Psoas muscle (tissue), 8 donors: ENCODE measurements at places on chromosomes 2 and 18.

GRCh38 chr2:74001781-74002504 lies 17.2 kb downstream of the TET3 start:
- no peak for DNase-seq

GRCh38 chr2:10919410-10919770 lies 7.7 kb downstream of the KCNF1 start:
- no peak for DNase-seq

GRCh38 chr2:22486343-22486742 lies 898.6 kb upstream of the KLHL29 start:
- no peak for DNase-seq

GRCh38 chr2:8380566-8380965 lies 301.3 kb upstream of the ID2 start:
- DNase-seq, result no peak

DNA sequence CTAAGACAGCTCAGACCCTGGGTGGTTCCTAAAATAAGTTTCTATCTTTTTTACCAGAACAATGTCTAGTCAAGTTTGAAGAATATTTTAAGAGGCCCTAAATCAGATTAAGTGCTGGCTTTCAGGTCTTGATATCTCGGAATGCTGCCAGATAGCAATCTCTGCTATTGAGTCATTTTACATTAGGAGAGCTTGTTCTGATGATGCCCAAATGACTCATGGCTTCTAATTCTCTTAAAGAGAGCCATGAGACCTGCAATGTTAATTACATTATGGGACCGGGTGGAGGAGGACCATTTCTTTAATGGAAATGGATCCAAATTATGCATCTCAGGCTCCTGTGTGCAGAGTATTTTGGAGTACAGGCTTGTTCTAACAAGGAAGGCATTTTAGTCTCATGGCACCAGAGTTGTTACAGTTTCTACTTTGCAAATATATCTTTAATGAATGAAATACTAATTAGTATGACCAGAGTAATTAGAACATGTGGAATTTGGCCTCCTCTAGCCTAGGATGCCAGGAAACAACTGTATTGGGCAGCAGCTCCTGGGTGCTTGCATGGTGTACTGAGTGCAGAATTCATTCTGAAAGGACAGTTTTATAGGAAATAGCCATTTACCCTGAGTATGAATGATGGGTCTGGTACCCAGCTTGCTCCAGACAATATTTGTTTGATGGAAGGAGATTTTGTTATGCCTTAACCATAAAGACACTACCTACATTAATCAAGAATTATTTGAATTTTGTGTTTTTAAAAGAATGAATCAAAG lies 94.0 kb upstream of the SULT1C3 start:
- DNase-seq, result no peak

GRCh38 chr2:239721991-239722759 lies 303.0 kb downstream of the NDUFA10 start:
- peak; percentile 32 for DNase-seq

DNA sequence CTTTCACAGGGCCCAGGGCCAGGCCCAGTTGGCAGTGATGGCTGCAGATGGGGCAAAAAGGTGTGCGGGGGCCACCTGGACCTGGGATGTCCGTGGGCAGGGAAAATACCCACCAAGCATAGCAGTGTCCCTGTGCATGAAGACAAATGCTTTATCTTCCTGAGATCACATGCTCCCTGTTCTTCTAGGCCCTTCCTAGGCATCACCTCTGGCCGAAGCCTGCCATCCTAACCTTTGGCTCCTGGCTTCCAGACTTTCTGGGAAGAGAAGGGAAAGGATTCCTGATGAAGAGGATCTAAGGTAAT lies 105.0 kb upstream of the SMAD2 start:
- DNase-seq, result no peak

DNA sequence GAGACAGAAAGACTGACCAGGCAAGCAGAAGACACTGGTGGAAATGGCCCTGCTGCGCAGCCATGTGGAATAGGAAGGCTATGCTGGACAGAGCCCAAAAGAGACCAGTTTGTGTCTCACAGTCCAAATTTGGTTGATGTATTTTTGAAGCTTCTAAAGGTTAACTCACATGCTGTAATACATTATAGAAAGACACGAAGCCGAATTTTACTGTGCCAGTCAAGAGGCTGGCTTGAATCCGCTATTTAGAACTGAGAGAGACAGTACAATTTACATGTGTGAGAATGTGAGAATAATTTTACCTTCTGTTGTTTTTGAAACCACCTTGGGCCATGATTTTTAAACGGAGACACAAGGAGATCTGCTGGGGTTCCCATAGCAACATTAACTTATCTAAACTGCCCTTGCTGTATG lies 113.6 kb downstream of the METTL8 start:
- no peak for DNase-seq

DNA sequence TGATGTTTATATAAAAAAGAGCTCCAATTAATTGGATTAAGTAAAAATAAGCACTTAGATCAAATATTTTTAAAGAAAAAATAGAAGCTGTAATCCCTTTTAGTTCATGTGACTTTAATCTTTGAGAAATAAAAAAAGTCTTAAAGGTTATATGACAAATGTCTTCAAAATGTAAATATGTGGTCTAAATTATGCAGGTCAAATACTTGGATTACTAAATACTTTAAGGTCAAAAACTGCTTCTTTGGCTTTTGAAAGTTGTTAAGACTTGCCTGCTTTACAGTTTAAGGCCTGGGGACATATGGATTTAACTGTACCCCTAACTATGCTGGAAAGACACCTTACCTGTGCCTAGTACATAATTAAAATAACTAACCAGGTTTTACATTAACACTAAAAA lies 15.5 kb upstream of the PDK1 start:
- DNase-seq, result no peak

DNA sequence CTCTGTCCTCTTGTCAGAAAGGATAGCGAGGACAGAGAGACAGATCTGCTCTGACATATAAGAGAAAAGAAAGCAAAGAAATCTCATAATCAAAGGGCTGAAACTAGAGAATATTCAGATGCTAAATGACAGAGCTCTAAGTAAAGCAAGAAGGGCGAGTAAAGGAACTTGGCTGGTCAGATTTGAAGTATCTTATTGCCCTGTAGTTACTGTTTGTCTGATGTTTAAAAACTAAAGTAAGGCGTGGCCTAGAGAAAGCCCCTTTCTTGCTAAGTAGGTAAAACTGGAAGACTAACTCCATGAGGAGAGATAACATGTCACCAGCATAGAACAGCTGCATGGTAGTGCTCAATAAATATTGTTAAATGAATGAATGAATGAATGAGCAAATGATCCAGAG lies 70.0 kb downstream of the CRACDL start:
- DNase-seq, result no peak

GRCh38 chr2:86055314-86055713 lies 50.4 kb downstream of the POLR1A start:
- no peak for DNase-seq

GRCh38 chr18:48791636-48792105 lies 159.1 kb downstream of the SMAD7 start:
- no peak for DNase-seq

DNA sequence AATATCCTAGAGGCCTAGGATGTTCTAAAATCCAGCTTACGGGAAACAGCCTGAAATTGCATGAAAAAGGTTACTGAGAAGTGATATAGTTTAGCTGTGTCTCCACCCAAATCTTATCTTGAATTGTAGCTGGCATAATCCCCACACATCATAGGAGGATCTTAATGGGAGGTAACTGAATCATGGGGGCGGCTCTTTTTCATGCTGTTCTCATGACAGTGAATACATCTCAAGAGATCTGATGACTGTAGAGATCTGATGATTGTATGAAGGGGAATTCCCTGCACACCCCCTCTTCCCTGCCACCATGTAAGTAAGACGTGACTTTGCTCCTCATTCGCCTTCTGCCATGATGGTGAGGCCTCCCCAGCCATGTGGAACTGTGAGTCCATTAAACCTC lies 385.6 kb upstream of the ID2 start:
- DNase-seq, result no peak

- DNase-seq, result no peak
These were observed 267.6 kb downstream of the METTL4 start for GRCh38 chr18:2303517-2304238.

DNA sequence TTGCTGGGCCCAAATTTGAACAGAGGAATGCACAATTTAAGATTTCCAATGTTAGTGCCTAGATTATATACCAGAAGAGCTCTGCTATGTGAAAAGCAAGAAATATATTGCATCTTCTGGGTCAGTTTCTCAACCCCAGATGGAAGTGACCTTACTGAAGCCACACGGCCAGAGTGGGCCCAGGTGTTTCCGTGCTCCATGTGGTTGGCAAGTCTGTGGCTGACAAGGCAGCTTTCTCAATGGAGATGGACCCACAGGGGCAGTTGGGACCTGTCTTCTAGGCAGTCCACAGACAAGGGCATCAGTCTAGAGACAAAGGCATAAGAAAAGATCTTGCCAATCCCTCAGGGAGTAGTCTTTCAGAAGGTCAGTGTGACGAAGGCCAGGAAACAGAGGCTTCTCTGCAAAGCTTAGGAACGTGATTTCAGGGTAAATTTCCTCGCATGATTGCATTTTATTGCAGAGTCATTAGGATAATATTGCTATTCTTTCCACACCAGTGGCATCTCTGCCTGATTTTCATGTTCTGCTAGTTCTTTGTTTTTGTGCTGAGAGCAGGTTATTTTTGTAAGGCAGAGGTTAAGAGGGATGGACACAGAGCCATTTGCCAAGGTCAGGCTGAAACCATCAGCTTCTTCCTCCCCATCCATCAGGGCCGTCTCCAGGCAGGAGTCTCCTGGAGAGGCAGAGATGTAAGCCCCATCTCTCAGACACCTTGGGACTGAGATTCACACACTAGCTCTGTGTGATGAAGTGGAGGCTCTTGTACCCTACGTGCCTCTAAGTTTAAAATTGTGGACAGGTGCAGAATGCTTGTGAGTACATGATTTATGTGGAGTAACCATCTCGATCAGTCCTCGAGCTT lies 202.1 kb downstream of the ANKRD30B start:
- DNase-seq, result no peak

DNA sequence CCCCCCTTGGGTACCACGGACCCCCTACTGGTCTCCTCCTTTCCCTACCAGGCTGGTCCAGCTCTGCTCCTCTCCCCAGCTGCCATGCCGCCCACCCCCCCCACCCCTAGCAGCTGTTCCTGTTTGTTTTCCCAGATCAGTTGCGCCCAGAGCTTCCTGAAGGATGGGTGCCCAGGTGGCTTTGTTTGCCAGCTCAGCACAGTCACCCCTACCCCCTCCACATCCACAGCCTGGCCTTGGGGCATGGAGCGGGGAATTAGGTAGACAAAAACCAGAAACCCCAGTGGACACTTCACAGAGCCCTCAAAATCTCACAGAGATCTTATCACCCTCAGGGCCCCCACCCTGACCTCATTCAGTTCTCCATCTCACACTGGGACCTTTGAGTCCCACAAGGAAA lies 3.7 kb upstream of the CRYBA2 start:
- no peak for DNase-seq

DNA sequence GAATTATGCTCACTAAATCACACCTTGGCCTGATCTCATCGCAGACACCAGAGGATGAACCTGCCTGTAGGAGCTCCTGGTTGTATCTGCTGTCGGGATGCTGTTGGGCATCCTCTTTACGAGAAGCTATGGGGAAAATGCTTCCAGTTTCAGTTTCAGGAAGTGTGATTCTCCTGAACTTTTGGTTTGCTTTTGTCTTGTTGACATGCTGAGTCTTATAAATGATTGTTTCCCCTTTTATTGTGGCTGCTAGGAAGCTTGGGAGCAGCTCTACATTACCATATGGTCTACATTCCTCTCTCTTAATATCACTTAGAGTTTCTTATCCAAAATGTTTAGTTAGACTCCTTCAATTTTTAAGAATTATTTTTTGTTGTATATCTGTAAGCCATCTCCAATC lies 227.5 kb downstream of the MTX2 start:
- DNase-seq, result no peak

DNA sequence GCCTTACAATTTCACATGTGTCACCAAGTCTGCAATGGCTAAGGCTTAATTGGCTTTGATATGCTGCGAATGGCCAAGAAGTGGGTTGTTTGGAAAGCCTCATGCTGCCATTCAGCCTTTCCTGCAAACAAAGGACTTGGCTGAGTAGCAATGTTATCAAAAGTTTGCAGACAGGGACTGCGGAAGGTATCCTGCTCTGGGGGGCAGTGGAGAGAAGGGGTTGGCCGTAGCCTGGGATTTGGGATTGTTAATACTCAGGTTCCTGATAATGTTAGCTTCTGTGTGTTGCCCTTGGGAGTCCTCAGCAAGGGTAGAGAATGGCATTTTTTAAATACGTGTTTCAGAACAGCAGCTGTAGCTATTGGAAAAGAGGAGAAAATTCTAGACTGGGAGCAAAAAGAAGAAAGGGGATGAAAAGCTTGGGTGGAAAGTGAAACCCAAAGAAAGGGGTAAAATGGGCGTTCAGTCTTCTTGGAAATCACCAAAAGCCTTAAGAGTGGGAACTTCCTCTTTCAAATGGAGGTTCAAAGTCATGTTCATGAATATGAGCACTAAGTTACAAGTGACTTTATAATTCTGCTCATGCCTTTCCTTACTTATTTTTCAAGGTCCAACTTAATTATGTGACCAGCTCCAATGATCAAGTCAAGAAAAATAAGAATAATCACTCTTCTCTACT lies 325.1 kb downstream of the RNF144A start:
- no peak for DNase-seq

DNA sequence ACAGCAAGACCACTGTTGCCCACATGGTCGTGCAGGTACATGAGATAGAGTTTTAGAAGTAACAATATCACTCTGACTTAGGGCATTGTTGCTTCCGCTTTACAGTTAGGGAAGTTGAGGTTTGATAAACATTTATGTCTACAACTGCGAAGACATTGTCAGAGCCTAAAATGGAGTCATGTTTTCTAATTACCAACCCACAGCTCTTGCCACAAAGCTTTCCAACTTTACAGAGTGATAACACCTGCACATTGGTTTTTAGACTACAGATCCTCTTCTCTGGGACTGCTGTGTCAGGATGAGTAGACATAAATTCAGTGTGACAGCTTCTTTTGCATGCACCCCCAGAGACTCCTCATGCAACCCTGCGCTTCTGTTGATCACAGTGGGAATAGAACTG lies 119.0 kb downstream of the FEZ2 start:
- DNase-seq, result no peak

- DNase-seq, result no peak
These were observed 155.5 kb downstream of the TMEM247 start for GRCh38 chr2:46634905-46635304.

DNA sequence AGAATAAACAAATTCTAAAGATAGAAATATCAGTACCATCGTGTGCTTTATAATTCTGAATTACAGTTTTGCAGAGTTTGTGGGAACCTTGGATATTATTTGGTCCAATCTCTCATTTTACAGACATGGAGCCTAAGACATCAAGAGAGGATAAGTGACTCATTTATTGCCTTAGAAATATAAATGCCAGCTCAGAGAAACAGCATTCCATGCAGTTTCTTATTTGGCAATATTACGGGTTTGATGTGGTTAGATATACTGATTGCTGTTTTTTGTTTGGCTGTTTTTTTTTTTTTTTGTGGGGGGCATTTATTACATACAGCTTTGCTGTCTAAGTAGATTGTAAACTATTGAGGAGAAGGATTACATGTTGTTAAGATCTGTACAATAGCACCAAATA lies 1241.1 kb upstream of the LRRTM1 start:
- DNase-seq, result no peak

- no peak for DNase-seq
These were observed 32.5 kb downstream of the AMER3 start for GRCh38 chr2:130787841-130788240.
